CD4-positive, alpha-beta T cell treated with Interferon gamma for 1 hour (primary cell): ENCODE measurements at places on chromosomes 13 and 19.

DNA sequence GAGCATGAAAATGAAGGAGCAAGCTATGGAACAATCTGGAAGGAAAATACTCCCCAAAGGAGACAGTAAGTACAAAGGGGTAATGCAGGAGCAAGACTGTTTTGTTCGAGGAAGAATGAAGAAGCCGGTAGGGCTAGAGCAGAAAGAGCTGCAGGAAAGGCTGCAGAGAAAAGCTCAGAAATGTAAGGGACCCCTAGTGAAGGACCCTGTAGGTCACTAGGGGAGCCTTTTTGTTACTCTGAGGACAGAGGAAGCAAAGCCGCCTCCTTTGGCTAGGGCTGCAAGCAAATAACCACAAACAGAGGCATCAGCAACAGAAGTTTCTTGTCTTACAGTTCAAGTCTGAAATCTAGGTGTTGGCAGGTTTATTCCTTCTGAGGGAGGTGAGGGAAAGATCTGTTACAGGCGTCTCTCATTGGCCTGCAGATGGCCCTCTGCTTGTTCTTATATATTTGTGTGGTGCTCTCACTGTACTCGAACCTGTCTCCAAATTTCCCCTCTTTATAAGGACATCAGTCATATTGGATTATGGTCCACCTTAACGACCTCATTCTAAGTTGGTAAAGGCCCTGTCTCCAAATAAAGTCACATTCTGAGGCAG lies 362.3 kb downstream of the COG6 start:
- no peak for DNase-seq

DNA sequence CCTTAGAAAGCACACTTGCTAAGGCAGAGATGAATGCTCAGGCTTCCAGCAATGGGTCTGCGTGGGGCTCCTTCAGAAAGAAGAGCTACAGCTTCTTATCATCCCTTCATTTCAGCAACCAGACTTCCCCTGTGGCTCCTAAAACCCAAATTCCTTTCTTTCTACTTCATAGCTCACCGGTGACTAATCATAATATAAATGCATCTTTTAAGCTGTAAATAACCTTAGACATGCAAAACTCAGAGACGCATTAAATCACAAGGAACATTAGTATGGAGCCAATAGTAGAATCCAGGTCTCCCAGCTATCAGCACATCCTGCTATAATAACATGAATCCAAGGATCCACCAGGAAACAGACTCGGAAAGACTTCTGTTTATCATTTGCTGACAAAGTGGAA lies 375.6 kb downstream of the COG6 start:
- DNase-seq: no peak

DNA sequence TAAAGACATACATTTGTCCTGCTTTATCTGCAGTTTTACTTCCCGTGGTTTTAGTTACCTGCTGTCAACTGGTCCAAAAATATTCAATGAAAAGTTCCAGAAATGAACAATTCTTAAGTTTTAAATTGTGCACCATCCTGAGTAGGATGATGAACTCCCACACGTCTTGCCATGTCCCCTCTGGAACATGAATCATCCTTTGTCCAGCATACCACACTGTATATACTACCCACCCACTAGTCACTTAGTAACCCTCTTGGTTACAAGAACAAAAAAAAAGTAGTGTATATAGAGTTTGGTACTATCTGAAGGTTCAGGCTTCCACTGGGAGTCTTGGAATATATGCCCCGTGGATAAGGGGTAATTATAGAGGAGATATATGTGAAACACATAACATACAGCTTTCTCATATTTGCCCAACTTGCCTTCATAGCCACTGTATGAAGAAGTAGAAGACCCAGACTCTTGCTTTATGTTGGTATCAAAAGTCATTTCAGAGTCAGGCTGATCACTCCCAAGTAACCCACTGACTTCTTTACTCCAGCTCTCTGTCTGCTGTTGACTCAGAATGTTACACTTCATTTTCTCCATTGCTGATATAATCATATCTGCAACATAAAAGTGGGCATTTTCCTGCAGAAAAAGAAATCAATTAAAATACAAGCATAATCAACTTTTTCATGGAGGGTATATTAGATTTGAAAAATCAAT lies 19.3 kb downstream of the RUBCNL start:
- DNase-seq: no peak

DNA sequence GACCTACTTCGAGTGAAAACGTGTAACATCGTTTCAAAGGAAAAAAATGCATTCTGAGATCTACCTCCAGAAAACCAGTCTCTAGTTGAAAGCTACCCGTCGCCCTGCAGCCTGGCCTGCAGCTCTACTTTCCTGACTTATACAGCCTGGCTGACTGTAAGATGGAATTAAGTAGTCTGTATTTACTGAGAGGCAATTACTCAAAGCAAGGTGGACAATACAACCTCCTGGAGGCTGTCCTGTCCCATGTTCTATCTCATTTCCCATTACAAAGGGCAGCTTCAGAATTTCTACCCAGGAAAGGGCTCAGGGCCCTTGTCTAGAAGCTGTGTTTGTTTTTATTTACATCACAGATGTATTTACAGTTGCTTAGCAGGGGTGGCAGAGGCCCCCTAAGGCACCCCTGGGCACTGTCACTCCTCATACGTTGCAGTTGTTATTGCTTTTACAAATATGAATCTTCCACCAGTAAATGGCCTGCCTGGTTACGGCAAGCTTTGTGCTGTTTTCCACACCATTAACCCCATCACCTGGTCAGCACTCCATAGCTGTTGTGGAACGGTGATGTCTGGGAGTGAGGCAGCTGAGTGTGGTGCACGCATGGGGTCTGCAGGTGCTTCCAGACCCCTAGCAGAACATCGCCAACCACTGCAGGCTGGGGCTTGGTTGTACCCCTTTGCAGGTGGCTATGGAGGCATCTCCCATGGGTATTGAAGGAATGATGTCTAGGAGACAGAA lies 46.3 kb upstream of the MTIF3 start:
- DNase-seq: no peak

GRCh38 chr13:76474356-76474755 lies 411.8 kb downstream of the KCTD12 start:
- no peak for DNase-seq

DNA sequence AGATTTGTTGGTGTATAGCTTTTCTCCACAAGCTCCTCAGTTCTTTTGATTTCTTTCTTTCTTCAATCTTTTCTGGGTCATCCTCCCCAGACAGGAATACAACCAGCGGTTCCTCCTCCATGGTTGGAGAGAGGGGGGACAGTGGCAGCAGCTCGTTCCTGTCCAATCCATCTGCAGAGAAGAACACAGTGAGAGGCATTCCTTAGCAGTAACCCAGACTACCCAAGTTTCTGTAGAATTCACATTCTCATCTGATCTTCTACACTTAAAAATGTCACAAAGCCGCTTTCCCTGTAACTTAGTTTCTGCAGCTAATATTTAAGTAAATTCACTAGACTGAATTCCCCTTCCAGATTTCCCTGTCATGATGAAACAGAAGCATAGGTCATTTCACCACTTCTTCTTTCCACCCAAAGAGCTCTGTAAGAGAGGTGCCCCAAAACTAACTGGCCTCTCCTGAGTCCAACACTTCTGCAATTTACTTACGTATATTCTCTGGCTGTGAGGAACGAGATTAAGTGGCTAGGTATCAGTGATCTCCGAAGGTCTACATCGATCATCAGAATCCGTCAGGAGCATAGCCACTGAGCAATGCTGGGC lies 171.9 kb downstream of the TBC1D4 start:
- DNase-seq: no peak

DNA sequence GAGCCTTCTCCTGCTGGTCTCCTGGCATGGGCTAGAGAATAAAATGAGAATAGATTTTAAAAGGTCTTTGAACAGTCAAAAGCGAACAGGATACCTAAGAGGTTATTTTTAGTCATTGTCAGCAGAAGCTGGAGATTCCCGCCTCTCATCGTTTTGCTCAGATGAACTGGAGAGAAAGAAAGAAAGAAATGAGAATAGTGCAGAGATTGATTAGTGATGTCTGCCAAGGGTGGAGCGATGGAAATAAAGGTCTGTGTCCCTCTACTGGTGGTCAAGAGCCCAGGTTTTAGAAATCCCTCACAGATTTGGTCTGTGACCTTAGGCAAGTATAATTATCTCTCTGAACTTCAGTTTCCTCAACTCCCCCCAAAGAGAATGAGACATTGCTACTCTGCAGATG lies 5.3 kb downstream of the NCAN start:
- no peak for DNase-seq

DNA sequence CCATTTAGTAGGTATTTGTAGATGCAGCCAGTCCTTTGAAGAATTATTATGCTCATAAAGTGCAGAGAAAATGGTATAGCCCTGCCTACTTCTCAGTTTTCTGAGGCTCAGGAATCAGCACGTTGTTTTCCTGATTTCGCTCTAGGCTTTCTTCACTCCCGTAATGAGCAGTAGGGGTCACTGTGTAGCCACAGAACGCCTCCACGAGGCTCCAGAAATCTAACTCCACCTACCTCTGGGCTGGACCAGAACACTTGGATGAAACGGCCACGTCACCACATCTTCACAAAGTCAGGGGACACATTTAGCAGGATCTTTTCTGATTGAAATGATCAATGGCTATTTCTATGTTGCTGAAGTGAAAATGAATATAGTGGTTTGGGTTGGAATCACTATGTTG lies 49.8 kb upstream of the GTF3A start:
- DNase-seq: peak; percentile 54

- no peak for DNase-seq
Observed at GRCh38 chr19:17393002-17393401, 994 bp downstream of the CCDC194 start.

DNA sequence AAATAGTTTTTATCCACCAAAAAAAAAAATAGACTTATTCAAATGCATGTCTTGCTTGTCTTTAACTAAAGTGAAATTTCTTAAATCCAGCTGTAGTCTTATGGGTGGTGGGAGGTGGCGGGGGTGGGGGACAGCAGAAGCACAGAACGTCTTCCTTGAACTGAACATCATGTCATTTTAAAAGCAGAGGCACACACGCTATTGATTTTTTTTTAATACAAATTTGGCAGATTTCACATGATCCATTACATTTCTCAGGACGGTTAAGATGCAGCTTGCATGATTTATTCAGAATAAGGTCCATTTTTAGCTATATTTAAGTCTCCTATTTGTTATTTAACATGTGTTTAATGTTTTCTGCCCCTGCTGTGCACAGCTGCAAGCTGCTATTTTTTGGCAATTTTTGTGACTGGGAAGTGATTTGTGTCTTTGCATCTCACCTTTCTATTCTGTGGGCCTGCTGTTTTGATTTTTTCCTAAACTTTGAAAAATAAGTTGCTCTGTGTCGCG lies 274.0 kb downstream of the TSHZ3 start:
- DNase-seq: no peak

- no peak for DNase-seq
Observed at GRCh38 chr13:24032674-24033073, 127.8 kb upstream of the SPATA13 start.

- no peak for DNase-seq
Observed at GRCh38 chr13:39405596-39406205, 197.3 kb downstream of the LHFPL6 start.

- no peak for DNase-seq
Observed at GRCh38 chr13:100266026-100266425, 177.1 kb downstream of the PCCA start.

- no peak for DNase-seq
Observed at GRCh38 chr13:74977498-74977897, 504.5 kb downstream of the TBC1D4 start.

GRCh38 chr13:98706446-98707110 lies 45.9 kb downstream of the SLC15A1 start:
- no peak for DNase-seq

DNA sequence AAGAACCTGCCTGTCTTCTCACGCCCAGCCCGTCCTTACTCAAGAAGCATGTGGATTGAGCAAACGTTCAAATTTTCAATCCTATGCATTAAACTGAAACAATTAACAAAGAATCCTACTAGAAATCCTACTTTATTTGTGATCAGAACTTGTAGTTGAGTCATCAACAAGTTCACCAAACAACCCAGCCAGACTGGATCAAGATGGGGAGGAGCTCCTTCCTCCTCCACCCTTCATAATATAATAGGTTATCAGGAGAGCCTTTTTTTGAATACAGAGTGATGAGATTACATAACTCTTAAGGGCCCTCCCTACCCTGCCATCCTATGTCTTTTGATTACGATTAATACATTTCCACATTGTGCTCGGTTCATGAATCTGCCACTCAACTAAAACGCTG lies 32.7 kb downstream of the SOX21 start:
- DNase-seq: no peak

GRCh38 chr13:67841071-67841470 lies 610.9 kb upstream of the PCDH9 start:
- DNase-seq: no peak

DNA sequence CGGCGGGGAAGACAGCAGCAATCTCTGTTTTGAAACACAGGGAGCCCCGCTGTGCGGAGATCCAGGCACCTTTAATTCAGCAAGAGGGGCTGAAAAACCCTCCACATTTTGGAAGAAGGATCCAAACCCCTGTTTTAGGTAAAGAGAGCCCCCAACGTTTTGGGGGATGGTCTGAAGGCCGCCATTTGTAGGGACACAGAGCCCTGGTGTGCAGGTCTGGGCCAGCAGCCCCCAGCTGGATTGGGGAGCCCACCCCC lies 3.5 kb upstream of the HOOK2 start:
- DNase-seq: no peak

- DNase-seq: no peak
Observed at GRCh38 chr13:79483086-79483706, 2.2 kb downstream of the NDFIP2 start.
